ENCODE measurements at places on chromosomes 6 and 20. TPM values are rescaled to one million over a fixed set of nuclear protein-coding genes. Genes with fewer than 3 reads are reported as not detected.

The THBS2 gene
- total RNA-seq = not detected

The OOEP gene
- 0.26 TPM for total RNA-seq

The ULBP2 gene
- not detected for total RNA-seq

The TRPC4AP gene
- total RNA-seq = 34.1 TPM

The ADTRP gene
- 47.7 TPM for total RNA-seq

The PNLDC1 gene
- total RNA-seq = 0.82 TPM

The FNDC1 gene
- total RNA-seq = not detected

The REPS1 gene
- 52.5 TPM for total RNA-seq

The TFAP2C gene
- not detected for total RNA-seq

The CLPSL2 gene
- not detected for total RNA-seq

The JPH2 gene
- 0.09 TPM for total RNA-seq

The HDGFL1 gene
- total RNA-seq = not detected

The GPSM3 gene
- total RNA-seq = 227 TPM

The SLC22A16 gene
- not detected for total RNA-seq

The TTK gene
- total RNA-seq = 33.3 TPM

The CENPW gene
- total RNA-seq = 49.4 TPM

The TPX2 gene
- 122 TPM for total RNA-seq

The CYP24A1 gene
- total RNA-seq = 0.08 TPM

The MYB gene
- total RNA-seq = 29.9 TPM

The MRAP2 gene
- 0.11 TPM for total RNA-seq

The SHLD1 gene
- 8.6 TPM for total RNA-seq

The LAMA4 gene
- total RNA-seq = not detected

The NECAB3 gene
- total RNA-seq = 20.8 TPM

The CST2 gene
- not detected for total RNA-seq

The PEX6 gene
- total RNA-seq = 9.6 TPM

The STMND1 gene
- total RNA-seq = 0.71 TPM

The TMEM74B gene
- total RNA-seq = 6.0 TPM

The FHL5 gene
- total RNA-seq = not detected

The MEI4 gene
- total RNA-seq = not detected

The F13A1 gene
- total RNA-seq = 0.06 TPM

The GGTLC1 gene
- total RNA-seq = not detected

The MAFB gene
- total RNA-seq = not detected

The GNAS-AS1 gene
- total RNA-seq = 1.0 TPM

The SCGN gene
- total RNA-seq = not detected

Data from activated T-helper 17 cell treated with anti-CD3 and anti-CD28 coated beads, Interleukin-2, amount 50 U/mL, for 72 hours (primary cell).